Esophagus mucosa (tissue), 1 donor: ENCODE measurements at places on chromosomes 5 and 9. TPM values are rescaled to one million over a fixed set of nuclear protein-coding genes. Genes with fewer than 3 reads are reported as not detected.

GRCh38 chr5:96984506-96985192 lies 48.8 kb downstream of the LNPEP start:
- no peak for ATAC-seq

DNA sequence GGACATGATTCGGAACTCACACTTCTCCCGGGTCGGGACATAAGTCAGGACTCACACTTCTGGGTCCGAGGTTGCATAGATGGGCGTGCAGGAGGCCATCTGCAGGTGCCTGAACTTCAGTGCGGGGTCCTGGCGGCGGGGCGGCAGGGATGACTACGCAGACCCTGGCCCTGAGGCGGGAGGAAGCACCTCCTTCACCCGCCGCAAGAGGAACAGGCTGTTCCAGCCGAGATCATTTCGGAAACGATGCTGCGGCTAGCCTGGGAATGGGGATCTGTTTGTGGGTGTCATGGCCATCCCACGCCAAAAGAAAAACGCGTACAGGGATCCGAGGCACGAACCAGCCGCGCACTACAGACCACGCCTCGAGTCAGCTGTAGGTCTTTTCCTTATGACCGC lies 196.6 kb downstream of the TTLL11 start:
- no peak for ATAC-seq

GRCh38 chr9:136563646-136564325 lies 17.9 kb upstream of the NOTCH1 start:
- no peak for ATAC-seq

MSH3 gene
- 11.4 TPM for total RNA-seq

DNA sequence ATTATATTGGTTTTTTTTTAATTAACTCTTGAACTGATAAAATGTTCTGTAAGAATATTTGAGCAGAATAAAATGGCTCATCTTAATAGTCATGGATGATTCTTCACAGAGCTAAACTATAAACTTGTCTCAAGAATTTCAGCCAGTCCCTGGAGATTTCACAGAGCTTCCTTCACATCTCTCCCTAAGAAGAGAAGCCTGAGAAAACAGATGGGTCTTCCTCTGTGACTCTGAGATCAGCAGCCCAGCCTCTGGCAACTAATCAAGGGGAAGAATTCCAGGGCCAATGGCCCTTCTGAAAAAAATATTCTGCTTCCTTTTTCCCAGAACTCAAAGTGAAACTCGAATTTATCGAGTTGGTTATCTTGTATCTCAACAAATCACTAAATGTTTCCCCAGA lies 122.2 kb upstream of the ITGA1 start:
- no peak for ATAC-seq

GRCh38 chr5:142239394-142240159 lies 85.2 kb downstream of the SPRY4 start:
- ATAC-seq: peak; percentile 58

- ATAC-seq: no peak
Observed at GRCh38 chr5:123439709-123440108, 16.5 kb upstream of the CEP120 start.

DNA sequence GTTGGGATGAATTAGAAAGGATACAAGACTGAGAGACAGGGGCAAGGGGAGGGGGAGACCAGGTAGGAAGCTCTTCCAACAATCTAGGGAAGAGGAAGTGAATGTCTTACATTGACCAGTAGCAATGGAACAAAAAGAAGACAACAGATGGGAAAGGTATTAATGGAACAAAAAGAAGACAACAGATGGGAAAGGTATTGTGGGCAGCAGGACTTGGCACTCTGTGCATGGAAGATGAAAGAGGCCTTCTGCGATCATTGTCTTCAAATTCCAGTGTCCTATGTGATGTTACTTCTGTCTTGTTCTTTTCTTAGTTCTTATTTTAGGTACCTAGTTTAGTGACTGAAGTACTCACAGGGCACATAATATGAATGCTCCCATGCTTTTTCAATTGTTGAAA lies 161.8 kb downstream of the PALM2AKAP2 start:
- no peak for ATAC-seq

GRCh38 chr5:123358751-123359150 lies 64.5 kb downstream of the CEP120 start:
- no peak for ATAC-seq

IL4 gene
- not detected for total RNA-seq

DNA sequence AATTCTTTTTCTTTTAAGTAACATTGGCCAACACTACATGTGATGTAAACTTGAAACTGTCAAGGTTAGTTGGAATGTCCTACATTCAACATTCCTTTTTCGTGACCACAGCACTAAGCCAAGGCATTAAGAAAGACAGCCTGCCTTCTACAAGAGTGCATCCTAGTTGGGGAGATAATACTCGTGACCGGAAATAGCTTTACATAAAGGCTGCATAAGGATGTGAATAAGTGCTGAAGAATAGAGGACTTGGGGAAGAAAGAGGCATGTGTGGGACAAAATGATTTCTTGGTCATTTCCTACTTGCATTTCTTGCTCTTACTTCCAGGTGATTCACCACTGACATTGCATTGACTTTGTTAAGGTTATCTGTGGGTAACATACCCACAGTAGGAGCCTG lies 282.0 kb downstream of the DMRT2 start:
- no peak for ATAC-seq

DNA sequence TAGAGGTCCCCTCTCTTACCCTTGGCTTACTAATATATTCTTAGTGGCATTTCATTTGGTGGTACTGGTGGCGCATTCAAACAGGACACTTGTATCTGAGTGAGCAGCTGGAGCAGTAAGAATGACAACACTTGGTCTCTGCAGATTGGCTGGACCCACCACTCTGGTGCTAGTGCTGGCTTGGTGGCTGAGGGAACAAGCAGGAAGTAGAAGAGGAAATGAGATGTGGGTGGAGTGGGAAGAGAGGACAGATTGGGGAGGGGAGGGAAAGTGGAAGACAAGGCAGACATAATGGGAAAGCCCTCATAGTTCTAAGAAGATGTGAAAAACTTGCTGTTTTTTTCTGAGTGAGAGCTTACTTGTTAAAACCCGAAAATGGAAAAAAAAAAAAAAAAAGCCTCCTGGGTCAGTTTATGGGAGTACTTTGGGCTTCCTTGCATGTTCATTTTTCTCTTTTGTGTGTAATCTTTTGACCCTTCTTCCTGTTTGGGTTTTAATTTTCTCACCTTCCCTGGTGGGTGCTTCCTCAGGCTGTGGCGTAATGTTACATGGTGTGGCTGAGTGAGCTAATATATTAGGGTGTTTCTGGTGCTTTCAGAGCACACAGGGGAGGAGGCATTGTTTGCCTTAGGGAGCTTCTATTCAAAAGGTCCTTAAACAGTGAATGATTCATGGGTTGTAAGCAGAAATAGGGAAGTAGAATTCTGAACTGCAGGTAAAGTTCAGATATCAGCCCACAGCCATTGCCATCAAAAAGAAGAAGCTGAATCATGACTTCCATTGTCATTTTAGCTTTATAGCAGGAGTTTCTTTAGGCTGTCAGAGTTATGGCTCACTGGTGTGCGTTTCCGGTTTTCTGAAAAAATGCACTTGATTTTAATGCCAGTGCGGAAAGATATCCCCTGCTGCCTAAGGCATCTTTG lies 52.3 kb downstream of the TLE4 start:
- peak; percentile 99 for ATAC-seq

DNA sequence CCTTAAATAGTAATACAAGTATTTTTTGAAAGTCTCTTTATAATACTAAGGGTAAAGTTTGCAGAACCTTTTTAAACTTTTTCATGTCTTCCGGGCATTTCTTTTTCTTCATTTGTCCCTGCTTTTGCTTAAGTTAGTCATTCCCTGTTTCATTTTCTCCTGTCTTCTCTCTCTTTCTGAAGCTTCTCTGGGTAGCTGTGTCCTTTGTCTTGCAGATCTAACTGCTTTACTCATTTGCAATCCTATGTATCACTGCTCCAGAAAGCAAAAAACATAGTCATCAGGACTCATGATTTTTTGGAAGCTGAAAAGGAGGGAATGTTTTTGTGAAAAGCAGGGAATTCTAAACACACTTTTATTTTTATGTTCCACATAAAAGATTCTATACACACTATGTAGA lies 301.7 kb downstream of the MRPS30 start:
- no peak for ATAC-seq

ZNF608 gene
- total RNA-seq: 6.7 TPM

GRCh38 chr9:128716581-128717254 lies 7.2 kb downstream of the ZDHHC12 start:
- ATAC-seq: no peak

PRRX2 gene
- total RNA-seq: 1.5 TPM

DNA sequence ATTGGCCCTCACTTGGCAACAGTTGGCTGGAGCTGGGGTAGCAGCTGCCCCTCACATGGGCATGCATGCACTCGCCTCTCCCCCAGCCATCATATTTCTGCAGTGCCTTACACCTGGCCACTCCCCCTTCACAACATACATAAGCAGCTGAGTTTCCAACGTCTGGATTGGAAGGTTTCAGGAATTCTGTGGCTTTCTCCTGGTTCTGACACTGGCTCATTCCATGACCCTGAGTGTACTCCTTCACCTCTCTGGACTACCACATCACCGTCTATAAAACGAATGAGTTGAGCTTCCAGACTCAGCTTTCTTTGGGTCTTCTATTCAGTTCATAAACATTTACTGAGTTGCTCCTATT lies 84.3 kb downstream of the GALNT10 start:
- ATAC-seq: no peak

DDX4 gene
- not detected for total RNA-seq

GRCh38 chr5:179149278-179149677 lies 89.1 kb downstream of the ZNF354C start:
- no peak for ATAC-seq

ST8SIA4 gene
- 1.4 TPM for total RNA-seq

DNA sequence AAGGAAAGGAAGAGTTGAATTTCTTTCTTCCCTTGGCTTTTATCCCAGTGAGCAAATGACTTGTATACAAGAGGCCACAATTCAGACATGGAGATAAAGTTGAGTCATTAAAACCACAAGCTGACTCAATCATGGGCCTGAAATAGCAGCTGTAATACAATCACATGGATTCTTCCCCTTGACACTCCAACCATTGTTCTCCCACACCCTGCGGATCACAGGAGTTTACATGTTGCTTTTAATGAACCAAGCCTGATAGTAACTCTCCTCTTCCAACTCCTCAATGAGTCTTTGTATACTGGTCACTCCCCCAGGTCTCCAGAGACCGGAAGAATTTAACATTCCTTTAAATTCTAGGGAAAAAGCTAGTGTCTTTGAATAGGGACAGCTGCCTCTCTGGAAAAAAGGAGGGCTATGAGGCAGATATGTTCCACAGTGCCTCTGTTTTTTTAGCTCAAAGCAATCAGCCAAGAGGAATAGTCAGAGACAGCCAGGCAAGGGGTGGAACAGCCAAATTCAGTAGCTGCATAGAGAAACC lies 32.4 kb downstream of the PCDHGC5 start:
- peak; percentile 85 for ATAC-seq

SLC27A6 gene
- 1.8 TPM for total RNA-seq

- no peak for ATAC-seq
Observed at GRCh38 chr5:116386633-116387032, 188.0 kb downstream of the SEMA6A start.

- ATAC-seq: no peak
Observed at GRCh38 chr9:21153336-21154017, 11.8 kb upstream of the IFNW1 start.

DNA sequence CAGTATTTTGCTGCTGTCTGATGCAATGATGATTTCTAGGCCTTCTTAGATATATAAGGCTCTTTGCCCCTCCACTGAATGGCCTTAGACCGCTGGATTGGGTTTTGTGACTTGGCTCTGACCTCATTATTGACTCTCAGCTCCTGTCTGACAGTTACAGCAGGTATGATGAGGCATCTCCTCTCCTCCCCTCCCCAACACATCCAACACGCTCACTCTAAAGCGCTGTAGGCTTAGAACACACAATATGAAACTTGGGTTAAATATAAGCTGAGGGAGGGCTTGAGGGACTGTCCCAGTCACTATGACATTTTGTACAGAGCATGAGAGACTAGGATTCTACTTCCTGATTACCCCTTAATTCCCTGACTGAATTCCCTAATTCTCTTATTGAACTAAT lies 18.8 kb upstream of the CER1 start:
- ATAC-seq: no peak

GEMIN5 gene
- total RNA-seq: 11.0 TPM

SEMA4D gene
- 30.4 TPM for total RNA-seq

GRCh38 chr9:15253786-15254185 lies 53.2 kb downstream of the TTC39B start:
- ATAC-seq: no peak

DNA sequence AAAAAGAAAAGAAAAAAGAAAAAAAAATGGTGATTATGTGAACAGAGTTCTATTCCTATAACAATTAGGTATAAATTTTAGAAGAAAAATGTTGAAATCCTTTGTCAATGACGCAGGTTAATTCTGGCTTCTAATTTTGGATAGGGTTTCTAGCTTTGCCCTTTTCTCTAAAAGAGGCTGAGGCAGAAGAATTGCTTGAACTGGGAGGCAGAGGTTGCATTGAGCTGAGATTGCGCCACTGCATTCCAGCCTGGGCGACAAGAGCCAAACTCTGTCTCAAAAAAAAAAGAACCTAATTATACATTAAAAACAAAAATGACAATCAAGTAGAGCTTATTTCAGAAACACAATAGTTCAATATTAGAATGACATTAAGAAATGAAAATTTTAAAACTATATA lies 2.9 kb downstream of the STXBP1 start:
- no peak for ATAC-seq

GRCh38 chr5:141245250-141245717 lies at the start of gene PCDHB15:
Gene PCDHB15, plus strand, starts transcription at chr5:141245395. Its CDS starts 184 bp downstream, at chr5:141245579.
- no peak for ATAC-seq

DNA sequence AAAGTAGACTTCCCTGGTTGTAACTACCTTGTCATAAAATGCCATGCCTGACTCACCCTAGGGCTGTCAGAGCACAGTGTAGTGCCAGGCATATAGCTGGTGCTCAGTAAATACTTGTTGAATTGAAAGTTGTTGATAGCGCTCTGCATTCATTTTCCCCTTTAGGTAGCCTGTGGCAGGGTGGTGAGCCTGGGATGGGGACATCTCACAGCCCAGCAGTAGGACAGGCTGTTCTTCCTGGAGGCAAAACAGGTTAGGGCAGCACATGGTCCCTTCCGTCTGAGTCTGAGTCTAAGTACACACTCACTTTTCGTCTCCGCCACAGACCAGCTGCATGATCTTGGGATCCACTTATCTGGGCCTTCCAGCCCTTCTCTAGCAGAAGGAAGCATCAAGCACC lies 401.9 kb downstream of the ZSWIM6 start:
- ATAC-seq: peak; percentile 68

- ATAC-seq: peak; percentile 2
Observed at GRCh38 chr9:136840877-136841645, 1.2 kb upstream of the AJM1 start.
